CD14-positive monocyte (primary cell): ENCODE measurements at places on chromosomes 2 and 18.

DNA sequence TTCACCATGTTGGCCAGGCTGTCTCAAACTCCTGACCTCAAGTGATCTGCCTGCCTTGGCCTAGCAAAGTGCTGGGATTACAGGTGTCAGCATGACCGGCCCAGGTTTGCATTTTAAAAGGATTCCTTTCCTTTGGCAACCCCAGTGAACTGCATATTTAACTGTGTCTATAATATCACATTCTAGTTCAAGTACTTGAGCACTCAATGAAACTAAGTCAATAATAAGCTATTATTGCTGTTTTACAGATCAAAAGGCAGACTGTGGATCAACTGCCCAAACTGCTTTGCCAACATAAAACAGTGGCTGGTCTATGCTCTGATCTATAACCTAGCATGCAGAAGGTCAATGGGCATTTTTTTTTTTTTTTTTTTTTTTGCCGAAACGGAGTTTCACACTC is 144.5 kb downstream of the USP34 start:
- no peak overlapping the region for H3K4me3 ChIP-seq
- no peak for DNase-seq
- peaks cover 94% of the 10 kb centered on the region for H3K36me3 ChIP-seq
- no peak overlapping the region for H3K27ac ChIP-seq

DNA sequence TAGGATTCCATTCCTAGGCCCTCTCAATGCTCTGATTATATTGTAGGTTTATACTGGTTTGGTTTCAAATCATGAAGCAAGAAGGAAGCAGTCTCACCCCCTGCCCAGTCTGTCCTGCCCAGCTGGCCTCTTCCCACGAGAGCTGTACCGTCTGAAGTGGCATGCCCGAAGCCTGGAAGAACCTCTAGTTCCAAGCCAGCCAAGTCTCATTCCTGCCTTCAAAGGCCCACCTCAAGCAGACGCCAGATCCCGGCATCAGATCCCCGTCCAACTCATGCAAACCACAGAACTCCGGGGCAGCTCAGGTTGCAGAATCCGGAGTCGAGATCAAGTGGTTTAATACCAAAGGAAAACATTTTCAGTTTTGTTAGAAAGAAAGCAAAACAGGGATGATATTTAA is 234.4 kb downstream of the LPIN1 start:
- no peak overlapping the region for H3K4me3 ChIP-seq
- no peaks in the 10 kb centered on the region for H3K4me1 ChIP-seq

DNA sequence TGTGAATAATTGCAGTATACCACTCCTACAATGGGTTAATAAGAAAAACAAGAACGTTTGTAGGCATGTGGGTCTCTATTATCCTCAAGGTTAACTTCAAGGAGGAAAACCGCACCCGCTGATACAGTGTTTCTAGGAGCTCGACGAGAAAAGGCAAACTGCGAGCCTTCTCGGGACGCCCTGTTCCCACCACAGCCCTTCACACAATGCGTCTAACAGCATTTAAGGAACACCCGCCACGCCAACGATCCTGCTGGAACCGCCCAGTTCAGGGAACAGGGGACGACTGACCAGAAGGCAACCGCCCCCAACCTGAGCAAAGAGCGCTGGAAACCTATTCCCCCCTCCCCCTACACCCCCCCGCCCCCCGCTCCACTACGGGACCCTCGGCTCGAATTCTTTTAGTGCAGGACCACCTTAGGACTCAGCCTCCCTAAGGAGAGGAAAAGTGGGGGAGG is 710 bp upstream of the TMSB10 start:
- no peaks in the 10 kb centered on the region for H3K36me3 ChIP-seq
- no peak for DNase-seq
- H3K4me3 ChIP-seq, result peak overlapping the region; percentile 88

GRCh38 chr18:50441016-50441415 is 66.2 kb downstream of the SKA1 start:
- H3K27ac ChIP-seq, result no peak overlapping the region
- H3K36me3 ChIP-seq, result no peaks in the 10 kb centered on the region
- no peak for DNase-seq
- H3K4me1 ChIP-seq, result no peaks in the 10 kb centered on the region
- H3K4me3 ChIP-seq, result no peak overlapping the region

DNA sequence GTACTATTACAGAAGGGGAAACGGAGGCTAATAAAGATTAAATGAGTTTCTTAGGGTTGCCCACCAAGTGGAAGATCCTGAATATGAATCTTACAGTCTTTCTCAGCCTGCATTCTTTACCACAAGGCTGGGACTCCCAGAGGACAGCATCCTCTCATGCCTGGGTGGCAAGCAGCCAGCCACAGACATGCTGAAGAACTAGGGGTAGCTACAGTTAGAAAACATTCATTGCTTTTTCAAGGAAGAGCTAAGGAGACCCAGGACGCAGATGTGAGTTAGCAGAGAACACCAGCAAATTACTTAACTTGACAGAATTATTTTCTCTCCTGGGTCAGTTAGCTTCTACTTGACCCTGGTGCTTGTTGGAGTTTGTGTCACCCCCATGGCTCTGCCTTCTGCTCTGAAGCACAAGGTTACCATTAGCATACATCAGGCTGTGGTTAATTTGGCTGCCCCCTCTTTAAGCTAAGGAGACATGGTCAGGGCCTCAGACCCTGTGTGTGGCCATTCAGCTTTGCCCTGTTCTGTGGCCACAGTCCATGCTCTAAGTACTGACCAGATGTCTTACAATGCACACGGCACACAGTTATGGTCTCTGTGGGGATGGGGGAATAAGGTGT is 132.3 kb upstream of the TNP1 start:
- H3K4me3 ChIP-seq, result no peak overlapping the region
- DNase-seq, result no peak
- no peaks in the 10 kb centered on the region for H3K4me1 ChIP-seq
- H3K27ac ChIP-seq, result no peak overlapping the region
- H3K27me3 ChIP-seq, result peaks cover 4% of the 10 kb centered on the region

DNA sequence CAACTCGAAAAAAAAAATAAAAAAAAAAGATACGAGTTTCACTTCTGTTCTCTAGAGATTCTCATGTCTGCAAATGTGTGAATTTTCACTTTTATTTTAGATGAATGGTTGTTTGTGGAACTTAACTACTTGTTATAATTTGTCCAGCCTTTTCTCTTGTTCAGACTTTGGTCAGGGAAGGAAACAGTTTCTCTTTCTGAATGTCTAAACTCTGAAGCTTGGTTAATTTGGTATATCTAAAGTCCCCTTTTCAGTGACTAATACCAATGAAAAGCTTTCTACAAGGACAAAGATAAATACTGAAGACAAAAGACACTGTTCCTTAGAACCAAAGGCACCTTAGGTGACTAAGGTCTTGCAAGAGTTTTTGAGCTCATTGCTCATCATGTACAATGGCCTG is 144.4 kb upstream of the PIEZO2 start:
- H3K27ac ChIP-seq, result no peak overlapping the region
- no peak overlapping the region for H3K4me3 ChIP-seq
- H3K4me1 ChIP-seq, result no peaks in the 10 kb centered on the region
- no peaks in the 10 kb centered on the region for H3K36me3 ChIP-seq
- peak; percentile 46 for DNase-seq

DNA sequence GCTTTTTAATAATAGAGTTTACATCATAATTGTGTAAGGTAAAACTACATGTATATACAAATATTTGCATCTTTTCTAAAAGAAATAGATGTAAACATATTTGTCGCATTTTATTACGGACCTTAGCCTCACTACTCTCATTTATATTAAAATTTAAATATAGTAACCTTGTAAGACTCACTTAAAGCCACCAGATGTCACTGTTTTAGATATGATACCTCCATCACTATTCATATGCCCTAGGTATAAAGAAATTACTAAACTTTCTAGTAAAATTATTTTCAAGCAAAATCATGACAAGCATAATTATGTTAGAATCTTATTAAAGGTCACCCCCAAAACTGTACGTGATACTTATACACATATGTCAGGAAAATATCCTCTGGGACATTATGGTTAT is 674.3 kb upstream of the REG3G start:
- H3K36me3 ChIP-seq, result no peaks in the 10 kb centered on the region
- DNase-seq, result no peak
- H3K4me3 ChIP-seq, result no peak overlapping the region
- H3K4me1 ChIP-seq, result no peaks in the 10 kb centered on the region
- no peak overlapping the region for H3K27ac ChIP-seq

DNA sequence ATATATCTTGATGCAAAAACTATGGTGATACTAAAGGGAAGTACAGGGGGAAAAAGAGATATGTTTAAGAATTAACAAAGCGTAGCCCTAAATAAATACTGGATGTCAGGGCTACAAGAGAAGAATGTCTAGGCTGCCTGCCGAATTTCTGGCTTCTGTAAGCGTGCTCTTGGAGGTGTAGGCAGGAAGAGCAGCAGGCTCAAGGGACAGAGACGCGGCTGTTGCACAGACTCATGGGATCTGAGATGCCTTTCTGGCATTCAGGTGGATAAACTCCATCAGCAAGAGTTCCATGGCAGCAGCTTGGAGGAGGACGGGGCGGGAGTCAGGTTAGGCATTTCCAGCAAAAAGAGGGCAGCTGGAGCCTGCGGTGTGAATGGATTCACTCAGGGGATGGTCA is 123.2 kb upstream of the TWIST2 start:
- DNase-seq, result no peak
- no peaks in the 10 kb centered on the region for H3K4me1 ChIP-seq
- H3K36me3 ChIP-seq, result no peaks in the 10 kb centered on the region
- H3K27ac ChIP-seq, result no peak overlapping the region
- H3K27me3 ChIP-seq, result no peaks in the 10 kb centered on the region
- no peak overlapping the region for H3K4me3 ChIP-seq

- H3K27me3 ChIP-seq, result no peaks in the 10 kb centered on the region
- no peak for DNase-seq
- H3K27ac ChIP-seq, result no peak overlapping the region
These were observed 114.8 kb downstream of the GALNT1 start for GRCh38 chr18:35696307-35696706.

GRCh38 chr2:241460631-241461030 is 47.8 kb downstream of the STK25 start:
- H3K4me1 ChIP-seq, result no peaks in the 10 kb centered on the region
- no peak overlapping the region for H3K4me3 ChIP-seq
- H3K27ac ChIP-seq, result no peak overlapping the region
- H3K27me3 ChIP-seq, result peaks cover 20% of the 10 kb centered on the region
- H3K36me3 ChIP-seq, result no peaks in the 10 kb centered on the region

DNA sequence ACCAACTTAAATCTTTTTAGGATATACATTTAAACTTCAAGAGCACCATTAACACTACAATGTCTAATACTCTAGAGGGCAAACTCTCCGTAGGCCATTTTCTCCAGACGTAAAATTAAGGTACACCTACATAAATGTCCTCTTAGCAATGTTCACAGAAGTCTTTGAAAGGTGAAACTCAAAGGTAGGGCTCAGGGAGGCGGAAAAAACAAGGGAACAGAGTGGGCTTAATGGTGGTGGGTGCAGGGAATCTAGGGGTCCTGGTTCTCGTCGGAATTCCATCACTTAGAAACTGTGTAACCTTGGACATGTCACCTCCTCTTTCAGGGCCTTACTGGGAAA is 668 bp downstream of the NFU1 start:
- peaks cover under 1% of the 10 kb centered on the region for H3K36me3 ChIP-seq
- peak overlapping the region; percentile 96 for H3K27ac ChIP-seq
- no peaks in the 10 kb centered on the region for H3K27me3 ChIP-seq
- H3K4me1 ChIP-seq, result peaks cover 31% of the 10 kb centered on the region

- H3K36me3 ChIP-seq, result no peaks in the 10 kb centered on the region
- H3K27ac ChIP-seq, result no peak overlapping the region
- H3K4me1 ChIP-seq, result no peaks in the 10 kb centered on the region
- DNase-seq, result no peak
- no peak overlapping the region for H3K4me3 ChIP-seq
These were observed 265.4 kb downstream of the ZNF385B start for GRCh38 chr2:179596018-179596417.
